Stimulated activated CD8-positive, alpha-beta memory T cell treated with anti-CD3 and anti-CD28 coated beads, Interleukin-7, amount 100 ng/mL, for 24 hours (primary cell): ENCODE measurements at places on chromosomes 5 and 9.

- DNase-seq, result no peak
These were observed 22.9 kb upstream of the SPATA31C2 start for GRCh38 chr9:88161144-88161543.

- DNase-seq, result no peak
These were observed 165.5 kb downstream of the TLR4 start for GRCh38 chr9:117869712-117870111.

DNA sequence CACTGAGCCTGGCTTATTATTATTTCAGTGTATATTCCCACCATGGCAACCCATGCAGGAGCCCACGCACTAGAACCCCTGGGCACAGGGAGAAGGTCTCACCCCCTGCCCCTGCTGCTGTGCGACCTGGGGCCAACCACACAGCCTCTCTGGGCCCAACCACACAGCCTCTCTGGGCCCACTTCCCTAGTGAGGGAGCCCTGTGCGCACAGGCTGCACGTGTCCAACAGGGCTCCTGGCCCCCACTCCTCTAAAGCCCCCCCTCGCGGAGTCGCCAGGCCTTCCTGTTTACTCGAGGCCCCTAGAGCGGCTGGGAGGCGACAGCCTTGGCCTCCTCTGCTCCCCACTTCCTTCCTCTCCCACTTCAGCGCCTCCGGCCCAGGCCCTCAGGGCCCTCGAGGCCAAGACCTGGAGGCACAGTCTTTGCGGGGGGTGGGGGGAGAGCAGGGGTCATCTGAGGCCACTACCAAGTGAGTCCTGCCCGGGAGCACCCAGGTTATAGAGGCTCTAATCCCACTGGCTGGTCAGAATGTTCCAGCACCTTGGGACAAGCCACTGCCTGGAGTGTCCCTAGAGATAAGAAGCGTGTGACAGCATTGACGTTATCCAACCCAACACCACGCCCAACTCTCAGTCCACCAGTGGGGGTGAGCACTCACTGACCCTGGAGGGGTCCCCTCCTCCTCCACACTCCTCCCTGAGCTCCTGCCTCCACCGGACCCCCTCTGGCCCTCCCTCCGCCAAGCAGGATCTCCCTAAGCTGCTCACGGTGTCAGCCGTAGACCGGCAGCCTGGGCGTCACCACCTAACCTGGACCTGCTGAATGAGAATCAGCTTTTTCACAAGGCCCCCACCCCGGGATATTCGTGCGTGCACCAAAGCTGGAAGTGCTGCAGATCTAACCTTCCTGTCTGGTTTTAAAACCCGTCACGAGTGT lies 7.9 kb upstream of the ENG start:
- DNase-seq, result no peak

- DNase-seq, result no peak
These were observed 138.1 kb upstream of the TLE4 start for GRCh38 chr9:79433703-79434102.

DNA sequence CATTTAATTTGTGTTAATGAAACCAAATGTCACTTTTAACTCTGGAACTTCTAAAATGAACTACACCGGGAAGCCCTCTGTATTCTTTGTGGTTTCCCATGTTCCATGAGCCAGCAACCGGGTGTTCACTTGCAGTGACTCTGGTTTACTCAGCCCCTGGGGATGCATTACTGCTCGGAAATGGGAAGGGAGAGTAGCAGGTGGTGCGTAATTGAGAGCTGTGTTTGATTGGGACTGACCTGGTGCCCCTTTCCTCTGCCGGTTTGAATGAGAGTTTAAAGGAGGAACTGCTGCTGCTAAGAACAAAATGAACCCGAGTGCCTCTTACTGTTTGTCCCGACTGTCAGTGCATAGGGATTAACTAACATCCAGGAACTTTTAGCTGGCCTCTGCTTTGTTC lies 100.1 kb upstream of the DHFR start:
- DNase-seq, result peak; percentile 7

GRCh38 chr5:90987726-90988125 lies 395.4 kb downstream of the ARRDC3 start:
- DNase-seq, result no peak

- no peak for DNase-seq
These were observed 7.8 kb downstream of the RAPGEF1 start for GRCh38 chr9:131732061-131732526.

DNA sequence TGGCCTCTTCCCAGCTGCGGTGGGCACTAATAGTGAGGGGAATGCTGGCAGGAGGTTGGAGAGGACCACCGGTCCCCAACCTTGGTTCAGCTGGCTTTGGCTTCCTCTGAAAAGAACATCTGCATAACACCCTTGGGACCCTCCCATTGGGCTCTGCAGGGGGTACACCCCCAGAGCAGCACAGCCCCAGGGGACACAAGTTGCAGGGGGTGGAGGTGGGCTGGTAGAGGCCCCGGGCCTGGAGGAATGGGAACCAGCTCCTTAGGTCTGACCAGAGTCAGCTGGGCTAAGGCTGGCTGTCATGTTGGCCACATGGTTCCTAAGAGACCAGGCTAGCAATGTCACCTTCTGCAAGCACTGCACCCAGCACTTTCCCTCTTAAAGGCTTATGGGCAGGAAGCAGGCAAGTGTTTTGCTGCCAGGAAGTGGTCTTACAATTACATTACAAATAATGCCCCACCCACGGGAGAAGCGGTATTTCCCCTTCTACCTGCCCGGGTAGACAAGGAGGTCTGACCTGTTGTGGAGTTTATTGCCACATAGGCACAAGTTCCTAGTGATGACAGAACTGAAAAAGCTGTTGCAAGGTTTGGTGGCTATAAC lies 18.1 kb downstream of the GCNT4 start:
- DNase-seq, result no peak

GRCh38 chr5:55934115-55934613 lies 60.6 kb downstream of the IL6ST start:
- no peak for DNase-seq

DNA sequence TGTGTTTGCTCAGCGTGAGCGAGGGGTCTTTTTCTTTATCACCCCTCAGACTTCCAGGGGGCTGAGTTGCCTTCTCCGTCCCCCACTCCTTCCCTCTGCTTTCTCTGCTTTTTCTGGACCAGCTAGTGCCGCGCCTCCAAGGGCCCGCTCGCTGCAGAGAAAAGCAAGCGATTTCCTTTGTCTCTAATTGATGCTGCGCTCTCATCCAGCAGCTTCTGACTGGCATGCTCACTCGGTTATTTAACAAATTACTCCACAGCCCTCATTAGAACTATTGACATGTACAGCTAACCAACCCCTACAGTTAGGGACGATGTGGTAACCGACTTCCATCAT lies 288.0 kb downstream of the ELAVL2 start:
- no peak for DNase-seq

GRCh38 chr9:91180240-91180929 lies 181.3 kb downstream of the AUH start:
- no peak for DNase-seq

DNA sequence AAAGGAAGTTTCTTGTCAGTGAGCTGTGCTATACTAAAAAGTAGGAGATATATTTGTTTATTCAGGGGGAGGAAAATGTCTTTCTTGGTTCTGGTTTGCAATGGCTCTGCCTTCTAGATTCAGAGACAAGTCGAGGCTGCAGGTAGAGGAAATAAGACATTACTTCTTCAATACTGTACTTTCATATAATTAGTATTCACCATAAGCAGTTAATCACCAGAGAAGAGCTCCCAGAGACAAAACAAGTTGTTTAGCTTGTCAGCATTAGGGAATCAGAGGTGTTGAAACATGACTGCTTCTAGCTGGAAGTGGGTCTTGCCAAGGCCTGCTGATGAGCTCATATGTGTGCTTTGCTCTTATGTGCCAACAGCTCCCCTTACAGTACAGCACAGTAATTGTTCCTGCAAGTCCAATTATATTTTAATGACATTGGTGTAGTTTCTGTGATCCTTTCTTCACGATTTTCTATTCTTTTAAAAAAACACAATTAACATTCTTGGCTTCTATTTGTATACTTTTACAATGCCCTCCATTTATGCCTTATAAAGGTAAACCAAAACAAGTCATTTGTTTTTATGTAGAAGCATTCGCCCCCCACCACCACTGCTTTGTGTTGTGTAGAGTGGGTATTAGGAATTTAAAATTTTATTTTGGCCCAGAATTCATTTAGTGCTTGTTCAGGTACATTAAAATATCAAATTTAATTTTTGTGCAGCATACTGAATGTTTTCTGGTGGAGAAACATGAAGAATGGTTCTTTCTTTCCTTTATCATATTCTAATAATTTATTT lies 112.2 kb downstream of the RPS23 start:
- no peak for DNase-seq
